HepG2 (cell line): ENCODE measurements at places on chromosomes 3 and 15. TPM values are rescaled to one million over a fixed set of nuclear protein-coding genes. Genes with fewer than 3 reads are reported as not detected.

IL17RE gene
- polyA plus RNA-seq = 24.1 and 36.3 TPM in 2 replicates

GRCh38 chr3:25080461-25080860 is 347.6 kb upstream of the RARB start:
- DNase-seq = no peak

DNA sequence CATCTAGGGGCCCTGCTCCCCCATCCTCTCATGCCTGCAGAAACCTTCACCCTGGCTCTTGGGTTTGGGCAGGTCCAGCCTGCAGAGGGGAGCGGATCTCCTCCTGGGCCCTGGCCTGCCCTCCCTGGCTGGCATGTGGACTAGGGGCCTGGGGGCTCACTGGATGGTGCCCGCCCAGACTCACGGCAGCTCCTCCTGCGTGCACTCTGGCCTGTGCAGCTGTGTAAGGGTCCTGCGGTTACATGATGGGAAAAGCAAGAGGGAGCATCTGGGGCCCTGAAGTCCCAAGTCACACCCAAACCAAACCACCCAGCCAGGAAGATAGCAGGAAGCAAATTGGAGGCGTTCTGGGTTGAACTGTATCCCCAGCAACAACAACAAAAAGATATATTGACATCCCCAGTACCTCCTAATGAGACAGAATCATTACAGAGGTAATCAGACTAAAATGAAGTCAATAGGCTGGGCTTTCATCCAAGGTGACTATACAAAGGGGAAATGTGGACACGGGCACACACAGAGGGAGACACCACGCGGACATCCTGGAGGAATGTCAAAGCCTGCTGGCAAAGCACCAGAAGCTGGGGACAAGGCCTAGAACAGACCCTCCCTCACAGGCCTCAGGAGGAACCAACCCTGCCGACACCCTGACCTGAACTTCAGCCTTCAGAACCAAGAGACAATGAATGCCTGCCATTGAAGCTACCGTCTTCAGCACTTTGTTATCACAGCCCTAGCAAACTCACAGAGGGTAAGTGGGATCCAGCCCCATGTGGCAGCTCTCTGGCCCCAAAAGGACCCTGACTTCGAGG is 10.4 kb upstream of the CLK3 start:
- peak; percentile 22 for DNase-seq

DNA sequence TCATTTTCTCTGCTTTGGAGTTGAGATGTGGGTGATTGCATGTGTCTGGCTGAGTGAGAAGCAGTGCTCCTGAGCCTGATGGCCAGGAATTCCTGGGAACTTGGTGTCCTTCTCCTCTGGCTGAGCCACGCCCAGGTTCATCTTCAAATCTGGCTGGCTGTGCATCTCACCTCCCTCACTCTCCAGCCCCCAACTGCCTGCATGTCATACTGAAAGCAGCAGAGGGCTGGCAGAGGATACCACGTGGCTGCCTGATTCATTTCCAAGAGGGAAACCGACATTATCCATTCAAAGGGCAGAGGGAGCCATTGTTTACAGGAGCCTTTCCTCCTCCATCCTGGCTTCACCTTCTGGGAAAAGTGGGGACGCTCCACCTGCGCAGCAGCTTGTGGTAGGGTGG is 57.4 kb downstream of the ABHD5 start:
- DNase-seq = no peak

SLC6A11 gene
- polyA plus RNA-seq = 17.9 and 30.4 TPM in 2 replicates

- DNase-seq = no peak
These were observed 1.6 kb downstream of the RNF7 start for GRCh38 chr3:141739731-141740130.
